ENCODE measurements at places on chromosomes 5 and 9.

- DNase-seq: no peak
Observed at GRCh38 chr5:111520908-111521307, 8.6 kb upstream of the STARD4 start.

GRCh38 chr5:148297731-148298130 is 14.5 kb upstream of the SPINK7 start:
- no peak for DNase-seq

DNA sequence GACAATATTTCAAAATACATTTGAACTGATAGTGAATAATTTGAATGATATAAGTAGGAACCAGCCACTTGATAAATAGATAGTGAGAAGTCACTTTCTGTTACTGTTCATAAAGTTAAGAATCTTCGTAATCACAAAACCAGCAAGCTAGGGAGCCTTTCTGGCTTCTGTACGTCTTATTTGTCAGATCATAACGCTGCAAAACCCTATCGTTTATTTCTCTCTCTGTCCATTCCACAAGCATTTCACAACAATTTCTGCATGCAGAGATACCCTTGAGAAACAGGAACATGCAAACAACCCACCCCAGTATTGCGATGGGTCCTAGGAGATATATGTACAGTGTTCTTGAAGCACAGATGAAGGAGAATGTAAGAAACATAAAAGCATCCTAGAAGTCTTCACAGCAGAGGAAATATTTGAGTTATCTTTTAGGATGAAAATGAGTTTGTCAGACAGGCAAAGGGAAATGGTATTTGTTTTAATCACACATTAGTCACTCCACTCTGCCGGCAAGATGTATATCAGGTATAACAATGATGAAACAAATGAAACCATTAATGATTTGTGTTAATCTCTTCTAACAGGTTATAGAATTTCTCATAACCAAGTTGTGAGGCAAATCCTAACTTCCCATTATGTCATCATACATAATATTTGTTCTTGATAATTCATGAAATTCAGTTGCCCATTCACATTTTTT is 668.7 kb upstream of the FTMT start:
- DNase-seq: no peak

GRCh38 chr5:167296661-167297060 is 994.8 kb upstream of the WWC1 start:
- DNase-seq: no peak

DNA sequence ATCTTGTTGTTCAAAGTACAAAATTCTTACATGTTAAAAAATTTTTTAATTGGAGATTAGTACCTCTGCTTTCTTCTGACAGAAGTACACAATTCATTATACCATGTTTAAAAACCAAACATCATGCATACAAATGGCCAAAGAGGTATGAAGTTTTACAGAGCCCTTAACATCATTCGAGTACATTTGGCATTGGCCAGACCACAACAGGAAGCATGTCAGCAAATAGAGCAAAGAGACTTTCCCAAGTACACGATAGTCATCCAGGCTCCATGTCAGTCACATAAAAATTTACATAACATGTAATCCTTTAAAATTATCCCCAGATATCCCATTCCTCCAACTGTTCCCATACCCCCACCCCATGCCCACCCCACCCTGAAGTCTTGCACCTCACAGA is 22.5 kb downstream of the HMGCS1 start:
- DNase-seq: no peak

DNA sequence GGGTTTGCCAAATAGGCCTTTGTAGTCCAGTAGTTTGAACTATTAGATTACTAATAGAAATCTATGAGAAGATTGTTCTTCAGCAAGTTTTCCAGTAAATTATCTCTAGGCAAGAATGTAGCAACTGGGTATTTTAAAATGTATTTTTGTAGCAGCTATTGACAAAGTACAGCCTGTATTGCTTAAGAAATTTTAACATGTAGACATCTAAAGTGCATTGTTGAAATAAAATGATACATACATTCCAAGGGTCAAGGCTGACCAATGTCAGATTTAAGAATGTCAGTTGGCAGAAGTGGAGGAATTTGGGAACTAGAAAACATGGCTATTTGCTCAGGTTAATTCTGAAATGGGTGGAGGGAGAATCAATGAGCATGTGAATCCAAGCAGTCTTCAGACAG is 57.5 kb upstream of the ZSWIM6 start:
- no peak for DNase-seq

DNA sequence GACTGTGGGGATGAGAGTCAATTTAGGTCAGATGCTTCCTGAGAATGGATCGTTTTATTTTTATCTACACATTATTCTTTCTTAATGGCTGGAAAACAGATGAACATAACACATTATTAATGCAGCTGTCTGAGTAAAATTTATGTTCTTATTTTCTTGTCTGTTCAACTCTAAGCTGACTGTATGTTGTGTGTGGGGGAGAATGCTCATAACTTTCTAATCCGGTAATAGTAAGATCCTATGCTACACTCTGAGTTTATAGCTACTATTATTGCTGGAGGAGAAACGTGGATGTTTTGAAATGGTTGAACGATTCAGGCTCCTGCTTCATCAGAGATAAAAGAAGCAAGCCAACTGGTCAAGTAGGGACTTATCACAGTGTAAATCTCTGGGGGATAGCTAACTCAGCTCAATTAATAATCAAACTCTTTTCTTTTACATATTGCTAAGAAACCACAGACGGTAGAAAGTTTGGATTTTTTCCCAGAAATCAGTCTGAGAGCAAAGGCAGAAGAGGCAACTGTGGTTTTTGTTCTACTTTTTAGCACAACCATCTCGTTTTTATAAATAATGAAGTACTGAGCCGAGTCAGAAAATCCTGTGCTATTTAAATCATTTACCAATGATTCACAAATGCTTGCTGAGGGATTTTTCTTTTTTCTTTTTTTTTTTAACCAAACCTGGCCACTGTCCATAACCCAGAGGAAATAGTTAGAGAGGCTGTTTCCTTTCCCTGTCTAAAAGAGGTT is 265.0 kb upstream of the FAM174A start:
- DNase-seq: no peak

GRCh38 chr5:154771383-154771901 is 16.3 kb downstream of the LARP1 start:
- DNase-seq: peak; percentile 25

- no peak for DNase-seq
Observed at GRCh38 chr9:134359493-134360179, 33.4 kb downstream of the RXRA start.

GRCh38 chr9:76200315-76200714 is 193.9 kb downstream of the RFK start:
- no peak for DNase-seq

- peak; percentile 28 for DNase-seq
Observed at GRCh38 chr9:17135295-17136160, 688 bp downstream of the CNTLN start.

DNA sequence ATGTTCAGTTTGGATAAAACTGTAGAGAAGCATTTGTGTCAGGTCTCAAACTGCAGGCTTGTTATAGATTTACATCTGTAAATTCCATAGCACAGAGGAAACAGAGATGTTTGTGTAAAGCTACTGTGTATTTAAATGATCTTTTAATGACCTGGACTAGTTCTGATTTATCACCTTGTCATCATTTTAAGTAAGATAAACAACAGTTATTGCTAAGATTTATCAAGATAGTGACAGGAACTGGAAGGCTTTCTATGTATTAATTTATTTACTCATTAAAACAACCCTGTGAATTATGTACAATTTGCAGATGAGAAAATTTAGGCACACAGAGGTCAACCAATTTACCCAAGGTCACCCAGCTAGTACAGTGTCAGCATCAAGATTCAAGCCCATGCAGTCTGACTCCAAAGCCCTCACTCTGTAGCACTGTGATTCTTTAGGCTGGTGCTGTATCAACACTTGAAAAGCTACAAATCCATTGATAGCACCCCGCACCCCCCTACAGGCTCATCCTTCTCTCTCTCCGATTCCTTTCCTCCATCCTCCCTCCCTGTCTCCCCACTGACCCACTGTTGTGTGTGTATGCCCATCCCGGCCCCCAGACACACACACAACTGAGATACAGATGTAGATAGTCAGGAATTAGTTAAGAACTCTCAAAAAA is 184.5 kb downstream of the FBN2 start:
- no peak for DNase-seq

- DNase-seq: no peak
Observed at GRCh38 chr5:172428224-172429166, 25.8 kb downstream of the SH3PXD2B start.

GRCh38 chr9:95382433-95382832 is 64.9 kb upstream of the FANCC start:
- no peak for DNase-seq

DNA sequence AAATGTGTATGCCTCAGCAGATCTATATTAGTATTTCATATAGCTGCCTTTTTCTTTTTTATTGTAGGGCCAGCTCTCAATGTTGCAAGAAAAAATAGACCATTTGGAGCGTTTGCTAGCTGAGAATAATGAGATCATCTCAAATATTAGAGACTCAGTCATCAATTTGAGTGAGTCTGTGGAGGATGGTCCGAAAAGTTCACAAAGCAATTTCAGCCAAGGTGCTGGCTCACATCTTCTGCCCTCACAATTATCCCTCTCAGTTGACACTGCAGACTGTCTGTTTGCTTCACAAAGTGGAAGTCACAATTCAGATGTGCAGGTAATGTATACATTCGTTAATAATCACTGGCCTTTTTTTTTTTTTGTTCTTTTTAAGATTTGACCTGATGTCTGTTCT is 23.7 kb downstream of the MAN2A1 start:
- no peak for DNase-seq

DNA sequence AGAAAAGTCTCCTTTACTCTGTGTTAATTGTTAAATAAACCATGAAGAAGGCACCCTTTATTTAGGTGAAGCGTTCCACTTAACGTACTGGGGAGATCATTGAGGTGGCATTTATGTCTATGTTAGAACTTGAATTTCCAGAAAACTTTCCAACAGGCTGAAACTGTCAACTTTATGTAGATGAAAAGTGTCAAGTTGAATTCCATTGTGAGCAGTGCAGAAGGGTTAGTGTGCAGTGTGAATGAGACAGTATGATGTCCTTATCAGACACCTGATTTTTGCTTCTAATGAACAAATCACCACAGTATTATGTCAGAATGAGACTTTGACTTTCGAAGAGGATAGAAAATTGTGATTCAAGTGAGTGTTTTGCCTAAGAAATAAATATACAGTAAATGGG is 761.6 kb upstream of the SEMA6A start:
- no peak for DNase-seq

- no peak for DNase-seq
Observed at GRCh38 chr5:6907320-6907918, 194.2 kb downstream of the TENT4A start.

GRCh38 chr9:30722065-30722464 is 1662.4 kb upstream of the ACO1 start:
- DNase-seq: no peak

GRCh38 chr5:67149951-67150523 is 46.6 kb downstream of the CD180 start:
- no peak for DNase-seq

- DNase-seq: peak; percentile 61
Observed at GRCh38 chr9:6827439-6828145, 69.8 kb downstream of the KDM4C start.

GRCh38 chr5:128722551-128722950 is 184.5 kb upstream of the FBN2 start:
- no peak for DNase-seq

DNA sequence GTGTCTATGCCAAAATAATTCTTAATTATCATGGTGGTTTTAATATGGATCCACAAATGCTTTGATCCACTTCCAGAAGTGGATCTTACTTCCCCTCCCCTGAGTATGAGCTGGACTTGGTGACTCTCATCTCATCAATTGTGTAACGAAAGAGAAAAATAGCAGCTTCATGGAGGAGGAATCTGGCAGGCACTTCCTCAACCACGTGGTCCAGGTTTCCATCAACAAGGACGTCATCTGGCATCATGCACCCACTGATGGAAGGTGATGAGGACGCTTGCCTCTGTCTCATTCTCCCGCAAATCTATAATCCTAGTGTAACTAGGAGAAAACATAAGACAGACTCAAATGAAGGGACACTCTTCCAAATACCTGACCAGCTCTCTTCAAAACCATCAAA is 54.6 kb upstream of the S1PR3 start:
- DNase-seq: no peak

- no peak for DNase-seq
Observed at GRCh38 chr5:79898611-79899010, 92.5 kb downstream of the MTX3 start.

DNA sequence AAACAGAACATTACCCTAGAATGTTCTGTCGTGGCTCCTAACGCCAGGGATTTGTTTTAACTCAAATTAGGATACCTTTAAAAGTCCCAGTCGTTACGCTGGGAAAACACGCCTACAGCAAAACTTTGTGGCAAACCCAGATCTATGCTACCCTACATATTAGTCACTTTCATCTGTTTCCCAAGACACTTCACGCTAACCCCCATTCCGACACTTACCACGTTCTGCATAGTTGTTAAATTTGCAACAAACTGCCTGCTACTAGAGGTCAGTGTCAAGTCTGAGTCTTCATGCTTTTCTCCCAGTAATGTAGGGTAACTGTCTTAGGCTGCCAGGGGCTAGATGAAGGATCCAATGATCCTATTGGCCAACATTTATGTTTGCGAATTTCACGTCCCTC is 140.3 kb downstream of the RASEF start:
- no peak for DNase-seq

GRCh38 chr5:74056107-74056788 is 430.3 kb downstream of the ARHGEF28 start:
- DNase-seq: no peak

DNA sequence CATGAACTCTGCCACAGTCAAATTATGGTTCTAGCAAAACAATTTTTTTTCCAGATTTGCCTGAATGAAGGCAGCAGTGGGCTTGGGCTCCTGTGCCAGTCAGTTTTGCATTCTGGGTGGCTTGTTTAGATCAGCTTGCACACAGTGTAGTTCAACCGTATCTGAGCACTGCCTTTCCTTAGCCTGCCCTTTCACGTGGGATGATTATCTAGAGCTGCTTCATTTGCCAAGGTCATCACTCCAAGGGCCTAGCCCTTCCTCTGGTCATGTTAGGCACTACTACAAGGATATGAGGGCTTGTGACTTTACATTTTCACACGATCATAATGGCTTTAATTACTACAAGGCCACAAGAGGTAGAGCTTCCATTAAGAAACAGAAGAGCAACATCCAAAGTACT is 150.6 kb upstream of the EFNA5 start:
- DNase-seq: no peak

DNA sequence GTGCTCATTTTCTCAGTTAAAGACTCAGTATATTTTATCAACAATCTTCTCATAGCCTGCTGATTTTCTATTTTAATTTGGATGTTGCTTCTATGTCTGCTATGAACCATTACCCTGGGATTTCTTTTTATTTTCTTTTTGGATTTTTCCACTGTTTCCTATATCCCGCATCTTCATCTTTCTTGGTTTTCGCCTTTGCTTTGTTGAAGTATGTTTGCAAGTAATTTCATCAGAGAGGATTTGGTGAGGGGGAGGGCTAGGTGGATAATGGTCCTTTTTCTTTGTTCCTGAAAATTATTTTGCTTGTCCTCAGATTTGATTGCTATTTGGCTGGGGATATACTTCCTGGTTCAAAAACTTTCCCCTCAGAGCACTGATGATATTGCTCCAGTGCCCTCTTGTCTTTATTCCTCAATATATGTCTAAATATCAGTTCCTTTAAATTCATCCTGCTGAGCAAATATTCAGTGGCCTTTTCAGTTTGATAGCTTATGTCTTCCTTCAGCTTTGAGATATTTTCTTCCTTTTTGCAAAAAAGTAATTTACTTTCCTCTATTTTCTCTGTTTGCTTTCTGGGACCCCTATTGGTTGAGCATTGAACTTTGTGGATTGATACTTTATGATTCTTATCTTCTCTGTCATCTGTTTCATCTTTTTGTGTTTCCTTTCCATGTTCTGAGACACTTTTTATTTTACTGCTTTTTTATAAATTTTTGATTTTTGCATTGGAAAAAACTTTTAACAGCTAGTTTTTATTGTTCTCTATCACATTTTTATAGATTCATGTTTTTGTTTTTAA is 227.6 kb upstream of the ELL2 start:
- no peak for DNase-seq
